ENCODE measurements at places on chromosomes 11 and 22.
A peak's percentile ranks its signal among the peaks of the same experiment; 100 is the strongest.

DNA sequence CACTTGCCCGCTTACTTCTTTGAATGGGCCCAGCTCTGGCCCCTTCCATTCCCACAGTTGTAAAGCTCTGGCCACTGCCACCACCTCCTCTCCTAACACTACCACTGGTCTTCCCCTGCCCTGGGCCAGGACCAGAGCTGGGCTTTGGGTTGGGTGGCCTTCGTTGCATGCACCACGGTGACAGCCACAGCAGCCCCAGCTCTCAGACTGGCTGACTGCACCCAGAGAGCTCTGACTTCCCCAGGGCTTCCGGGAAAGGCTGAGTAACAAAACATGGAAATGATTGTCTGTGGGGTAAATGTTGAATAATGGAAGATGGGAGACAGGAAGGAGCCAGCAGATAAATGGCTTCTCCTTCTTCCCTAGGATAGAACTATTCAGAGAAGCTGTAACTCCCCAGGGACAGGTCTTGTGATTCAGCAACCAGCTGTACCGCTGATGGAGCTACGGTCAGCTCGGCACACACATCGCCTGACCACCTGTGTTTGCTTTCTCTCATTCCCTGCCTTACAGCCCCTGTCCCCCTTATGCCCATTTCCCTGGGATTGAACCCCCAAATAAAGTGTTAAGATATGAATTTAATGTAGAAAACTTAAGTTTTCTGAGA lies 27.6 kb downstream of the SCN4B start:
- no peak for DNase-seq

DNA sequence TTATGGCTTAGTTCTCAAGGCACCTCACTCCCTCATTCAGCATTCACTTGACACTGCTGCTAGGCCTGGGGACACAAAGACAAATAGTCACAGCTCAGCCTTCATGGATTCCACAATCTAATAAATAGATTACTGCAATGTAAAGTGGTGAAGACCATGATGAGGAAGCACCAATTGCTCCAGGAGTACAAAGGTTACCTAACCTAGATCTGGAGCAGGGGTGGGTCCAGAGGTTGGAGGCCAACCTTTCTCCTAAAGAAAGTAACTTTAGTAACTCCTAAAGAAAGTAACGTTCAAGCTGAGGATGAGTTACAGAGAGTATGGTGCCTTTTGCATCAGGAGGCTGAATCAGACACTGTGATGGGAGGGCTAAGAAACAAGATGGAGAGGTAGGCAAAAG lies 4.1 kb downstream of the TRIM3 start:
- DNase-seq = no peak

- no peak for DNase-seq
These were observed 8.3 kb upstream of the POU2AF1 start for GRCh38 chr11:111387363-111387762.

GRCh38 chr11:14981507-14981906 lies 9.4 kb upstream of the CALCA start:
- no peak for DNase-seq

- DNase-seq = no peak
These were observed 12.9 kb downstream of the SIRT3 start for GRCh38 chr11:223026-223789.

GRCh38 chr22:44231233-44231632 lies 50.5 kb downstream of the PARVG start:
- no peak for DNase-seq

GRCh38 chr11:93541884-93542810 lies 1.0 kb downstream of the SMCO4 start:
- DNase-seq = peak; percentile 17

- DNase-seq = no peak
These were observed 72.6 kb downstream of the CD82 start for GRCh38 chr11:44638032-44638431.

GRCh38 chr22:24175160-24175808 lies 6.0 kb upstream of the SUSD2 start:
- peak; percentile 77 for DNase-seq

GRCh38 chr11:86483940-86484794 lies 109.5 kb downstream of the CCDC81 start:
- DNase-seq = no peak

- no peak for DNase-seq
These were observed 13.9 kb downstream of the SLC25A17 start for GRCh38 chr22:40805239-40805638.

GRCh38 chr11:122165607-122166371 lies 49.8 kb upstream of the BLID start:
- DNase-seq = no peak

DNA sequence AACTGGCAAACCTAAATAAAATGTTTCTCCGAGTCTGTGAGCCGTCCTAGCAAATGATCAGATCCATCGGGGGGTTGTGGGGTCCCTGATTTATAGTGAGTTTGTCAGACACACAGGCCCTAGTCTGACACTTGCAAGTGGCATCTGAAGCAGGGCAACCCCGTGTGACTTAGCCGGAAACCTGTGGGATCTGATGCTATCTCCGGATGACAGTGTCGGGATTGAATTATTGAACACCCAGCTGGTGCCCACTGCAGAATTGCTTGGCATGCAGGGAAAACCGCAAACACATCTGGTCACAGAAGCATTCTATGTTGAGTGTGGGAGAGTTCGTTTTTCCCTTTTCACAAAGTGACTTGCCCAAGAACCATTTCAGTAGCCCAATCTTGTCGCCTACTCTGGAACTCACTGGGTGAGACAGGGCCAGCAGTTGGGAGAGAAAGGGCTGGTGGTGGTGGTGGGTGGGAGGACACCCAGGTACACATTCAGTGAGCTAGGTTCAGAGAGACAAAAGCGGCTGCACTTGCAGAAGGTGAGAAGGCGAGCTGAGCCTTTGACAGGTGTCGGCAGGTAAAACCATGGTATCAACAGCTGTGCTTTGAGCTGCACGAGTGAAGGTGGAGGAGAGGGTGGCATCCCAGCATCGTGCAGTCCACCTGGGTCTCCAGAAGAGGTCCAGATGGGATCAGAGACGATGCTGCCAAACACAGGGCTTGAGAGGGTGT lies 33.7 kb upstream of the B3GAT1 start:
- no peak for DNase-seq

DNA sequence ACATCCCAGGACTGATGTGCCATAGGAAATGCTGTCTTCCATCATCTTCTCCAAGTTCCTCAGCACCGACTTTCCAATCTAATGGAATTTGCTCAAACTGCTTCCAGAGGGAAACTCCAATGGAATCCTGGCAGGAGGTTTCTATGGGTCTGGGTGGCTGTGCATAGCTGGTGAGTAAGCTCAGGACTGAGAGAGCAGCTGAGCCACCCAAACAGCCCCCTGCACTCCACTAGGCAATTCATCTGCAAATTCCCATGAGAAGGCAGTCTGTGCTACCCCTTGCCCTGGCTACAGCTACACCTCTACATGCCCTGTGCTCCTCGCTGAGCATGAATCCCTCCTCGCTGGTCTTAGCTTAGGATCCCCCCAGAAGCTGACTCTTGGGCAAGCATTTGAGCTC lies 127.9 kb upstream of the CSNK2A3 start:
- DNase-seq = no peak

DNA sequence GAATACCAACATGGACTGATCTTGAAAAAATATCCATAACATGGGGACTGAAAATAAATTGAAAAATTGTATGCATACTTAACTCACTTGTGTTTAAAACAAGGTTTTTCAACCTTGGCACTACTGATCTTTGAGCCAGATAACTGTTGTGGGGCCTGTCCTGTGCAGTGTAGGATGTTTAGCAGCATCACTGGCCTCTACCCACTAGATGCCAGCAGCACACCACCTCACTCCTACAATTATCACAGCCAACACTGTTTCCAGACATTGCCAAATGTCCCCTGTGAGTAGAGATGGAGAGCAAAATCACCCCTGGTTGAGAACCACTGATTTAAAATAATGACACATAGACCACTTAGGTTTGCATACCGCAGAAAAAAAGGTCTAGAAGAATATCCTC lies 45.0 kb upstream of the SLC1A2 start:
- DNase-seq = no peak

GRCh38 chr11:61771985-61772455 lies 19.6 kb downstream of the MYRF start:
- no peak for DNase-seq

- DNase-seq = no peak
These were observed 439.6 kb upstream of the CCDC90B start for GRCh38 chr11:83725728-83726127.

DNA sequence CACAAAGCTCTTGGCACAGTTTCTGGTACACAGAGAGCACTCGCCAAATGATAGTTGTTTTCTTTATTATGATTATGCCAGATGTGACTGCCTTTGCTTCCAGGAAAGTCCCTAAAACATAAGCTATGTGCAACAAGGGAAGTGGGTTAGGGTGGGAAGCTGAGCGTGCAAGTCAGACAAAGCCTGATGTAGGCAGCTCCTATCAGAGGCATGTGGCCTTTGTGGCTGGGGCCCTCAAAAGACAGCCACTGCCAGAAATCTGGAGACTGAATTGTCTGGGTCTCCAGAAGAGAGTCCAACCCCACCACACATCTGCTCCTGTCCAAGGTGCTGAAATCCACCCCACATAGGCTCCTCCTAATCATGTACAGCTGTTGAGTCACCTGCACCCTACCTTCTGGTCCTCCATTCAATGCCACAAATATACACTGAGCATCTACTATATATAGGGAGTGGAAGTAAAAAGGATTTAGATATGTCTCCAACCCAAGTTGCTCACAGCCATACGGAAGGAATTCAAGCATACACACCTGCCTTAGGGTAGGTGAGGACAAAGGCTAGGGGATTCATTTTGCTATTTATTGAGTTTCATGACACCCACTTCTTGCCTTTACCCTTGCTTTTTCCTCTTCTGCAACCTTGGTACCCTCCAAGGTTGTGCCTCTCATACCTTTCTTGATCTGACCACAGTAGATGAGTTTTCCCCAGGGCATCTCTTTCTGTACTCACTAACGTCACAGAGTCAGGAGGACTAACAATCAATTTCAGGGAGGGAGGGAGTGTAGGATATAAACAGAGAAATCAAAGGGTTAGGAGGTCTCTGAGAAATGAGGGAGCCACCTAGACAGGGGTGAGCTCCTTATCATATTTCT lies 12.4 kb downstream of the SEC14L3 start:
- DNase-seq = no peak

- DNase-seq = no peak
These were observed 461.2 kb downstream of the BRD1 start for GRCh38 chr22:49366437-49366836.

DNA sequence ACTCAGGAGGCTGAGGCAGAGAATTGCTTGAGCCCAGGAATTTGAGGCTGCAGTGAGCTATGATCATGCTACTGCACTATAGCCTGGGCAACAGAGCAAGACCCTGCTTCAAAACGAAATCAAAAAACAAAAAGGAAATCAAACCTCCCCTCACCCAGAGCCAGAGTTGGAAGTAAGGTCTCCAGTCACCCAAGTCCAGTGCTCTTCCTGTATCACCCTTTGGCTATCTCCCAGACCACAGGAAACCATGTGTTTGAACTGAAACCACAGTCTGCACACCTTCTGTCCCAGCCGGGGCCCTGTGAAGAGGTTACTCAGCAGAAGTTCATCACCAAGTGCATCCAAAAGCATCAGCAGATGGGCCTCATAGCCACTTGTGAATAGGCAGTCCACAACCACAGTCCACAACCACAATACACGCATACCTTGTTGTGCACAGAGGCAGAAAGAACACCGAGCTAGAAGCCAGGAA lies 4.6 kb downstream of the MYH9 start:
- no peak for DNase-seq

DNA sequence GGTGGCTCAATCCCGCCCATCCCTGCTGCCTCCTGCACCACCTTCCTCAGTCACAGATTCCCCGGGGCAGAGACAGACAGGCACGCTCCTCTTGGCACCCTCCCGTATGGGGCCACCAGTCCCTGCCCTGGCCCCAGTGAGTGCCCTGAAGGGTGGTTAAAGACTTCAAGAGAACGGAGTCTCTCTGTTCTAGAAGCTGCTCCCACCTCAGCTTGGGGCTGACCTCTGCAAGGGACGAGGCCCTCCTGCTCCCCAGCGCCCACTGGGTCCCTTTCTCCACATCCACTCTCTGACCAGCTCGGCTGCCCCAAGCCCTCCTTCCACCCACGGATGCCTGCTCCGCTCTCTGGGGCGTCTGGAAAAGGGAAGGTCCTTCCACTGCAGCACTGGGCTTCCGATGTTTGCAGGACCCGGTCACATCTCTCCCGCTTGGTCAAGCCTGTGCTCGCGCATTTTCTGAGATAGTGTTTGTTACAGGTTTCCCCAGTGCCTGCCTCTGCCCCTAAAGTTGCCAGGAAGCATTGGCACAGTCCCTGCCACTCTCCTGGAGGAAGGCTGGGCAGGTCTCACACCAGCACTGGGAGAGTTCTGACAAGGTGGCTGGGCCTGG lies 1487.9 kb downstream of the TBC1D22A start:
- no peak for DNase-seq
